ENCODE measurements at places on chromosomes 6 and 20.

- no peak for DNase-seq
Observed at GRCh38 chr20:3696200-3696599, 14.4 kb upstream of the ADAM33 start.

DNA sequence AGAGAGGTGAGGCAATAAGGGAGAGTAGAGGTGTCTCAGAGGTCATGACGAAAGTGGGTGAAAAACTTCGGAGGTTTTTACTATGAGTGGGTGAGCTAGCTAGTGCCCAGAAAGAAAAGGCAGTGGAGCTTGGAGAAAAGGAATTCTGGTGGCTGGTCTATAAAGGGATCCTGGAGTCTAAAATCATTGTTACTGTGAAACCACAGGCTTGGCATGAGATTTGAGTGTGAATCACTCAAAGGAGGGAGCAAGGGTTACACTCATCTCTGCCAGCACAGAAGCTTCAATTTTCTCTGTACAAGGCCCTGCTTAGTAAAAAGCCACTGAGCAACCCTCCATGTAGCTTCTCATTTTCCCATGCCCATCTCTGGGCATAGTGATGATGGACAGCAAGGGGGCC is 47.5 kb downstream of the CD83 start:
- no peak for DNase-seq

DNA sequence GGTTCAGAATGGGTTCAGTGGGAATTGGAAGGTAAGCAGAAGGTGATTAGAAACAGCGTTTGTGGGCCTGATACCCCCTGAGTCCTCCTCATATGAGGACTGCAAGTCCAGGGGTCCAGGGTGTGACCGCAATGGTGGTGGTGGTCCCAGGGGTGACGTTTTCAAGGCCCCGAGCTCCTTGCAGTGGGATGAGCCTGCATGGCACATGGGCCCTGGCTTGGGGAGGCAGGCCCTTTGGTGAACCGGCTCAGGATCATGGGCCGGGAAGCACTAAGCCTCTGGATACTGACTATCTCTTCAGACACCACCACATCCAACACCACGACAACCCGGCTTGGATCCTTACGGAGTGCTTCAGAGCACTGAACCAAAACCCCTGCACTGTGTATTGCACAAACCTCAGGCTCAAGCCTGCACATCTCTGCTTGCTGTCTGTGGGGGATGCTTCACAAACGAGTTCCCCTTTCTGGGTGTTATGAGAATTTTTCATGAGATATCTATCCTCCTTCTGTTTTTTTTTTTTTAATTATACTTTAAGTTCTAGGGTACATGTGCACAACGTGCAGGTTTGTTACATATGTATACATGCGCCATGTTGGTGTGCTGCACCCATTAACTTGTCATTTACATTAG is 67.9 kb downstream of the STK35 start:
- no peak for DNase-seq

GRCh38 chr6:1227935-1228753 is 83.8 kb upstream of the FOXQ1 start:
- no peak for DNase-seq

DNA sequence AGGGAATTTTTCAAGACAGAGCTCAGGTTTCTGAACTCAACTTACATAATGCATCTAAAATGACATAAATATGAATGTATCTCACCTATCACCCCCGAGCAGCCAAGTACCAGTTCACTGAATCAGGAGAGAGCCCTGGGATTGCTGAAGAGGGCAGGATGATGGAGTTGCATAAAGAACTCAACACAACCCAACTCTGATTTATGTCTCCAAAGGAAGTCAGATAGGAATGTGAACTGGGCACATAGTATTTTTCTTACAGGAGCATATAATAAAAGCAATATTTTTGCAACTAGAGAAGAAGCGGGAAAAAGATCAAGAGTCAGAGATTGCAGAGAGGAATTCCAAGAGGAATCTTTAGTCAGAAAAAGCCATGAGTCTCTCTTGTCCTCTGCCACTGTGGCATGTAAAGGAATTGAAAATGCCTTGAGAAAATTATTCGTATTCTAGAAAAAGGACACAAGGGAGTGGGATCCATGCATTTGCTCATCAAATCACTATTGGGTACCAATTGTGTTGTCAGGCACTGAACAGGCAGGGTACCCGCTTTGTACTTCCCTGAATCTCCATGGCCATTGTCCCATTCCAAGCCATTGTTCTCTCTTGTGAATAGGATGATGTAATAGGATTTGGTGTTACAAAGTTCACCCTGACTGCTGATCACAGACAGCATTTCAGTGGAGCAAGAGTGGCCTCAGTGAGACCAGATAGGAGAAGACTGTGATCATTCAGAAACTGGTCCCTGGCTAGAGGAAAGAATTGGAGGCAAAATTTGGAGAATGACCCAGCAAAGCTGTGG is 16.3 kb downstream of the RIN2 start:
- DNase-seq, result no peak

DNA sequence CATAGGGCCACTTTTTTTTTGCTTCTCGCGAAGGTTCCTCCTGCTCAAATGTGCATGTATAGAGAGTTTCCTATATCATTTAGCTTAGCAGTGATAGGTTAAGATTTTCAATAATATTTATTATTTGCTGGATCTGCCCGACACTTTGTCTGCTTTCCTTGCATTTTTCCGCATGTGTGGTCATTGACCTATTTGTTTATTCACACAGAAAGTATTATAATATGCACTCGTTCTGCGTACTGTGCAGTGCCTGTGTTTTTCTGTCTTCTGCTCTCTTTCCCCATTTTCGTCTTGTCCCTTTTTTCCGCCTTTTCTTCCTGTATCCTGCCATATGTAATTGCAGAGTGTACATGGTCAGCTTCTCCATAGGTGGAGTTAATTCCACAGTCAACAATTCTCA is 255.8 kb downstream of the TMEM242 start:
- DNase-seq, result no peak

- no peak for DNase-seq
Observed at GRCh38 chr6:123808556-123808955, 4.9 kb downstream of the NKAIN2 start.

- no peak for DNase-seq
Observed at GRCh38 chr20:23331450-23332350, 18.9 kb upstream of the NXT1 start.

DNA sequence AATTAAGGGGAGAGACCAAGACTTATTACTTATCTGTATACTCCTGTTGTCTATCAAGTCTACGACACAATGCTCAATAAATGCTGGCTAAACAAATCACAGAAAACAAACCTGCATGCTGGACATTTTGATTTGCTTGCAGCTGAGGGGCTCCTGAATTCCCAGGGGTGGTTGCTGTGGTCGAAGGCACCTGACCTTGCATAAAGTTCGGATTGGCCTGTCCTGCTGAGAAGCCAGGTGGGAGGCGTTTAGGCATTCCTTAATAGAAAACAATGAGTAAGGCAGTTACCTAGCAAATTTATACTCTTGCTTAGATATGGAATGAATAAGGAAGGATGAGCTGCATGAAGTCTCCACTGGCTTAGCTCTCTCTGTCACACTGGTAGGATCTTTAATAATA is 50.5 kb downstream of the TP53INP2 start:
- DNase-seq, result no peak

- DNase-seq, result no peak
Observed at GRCh38 chr6:80720824-80721223, 614.4 kb downstream of the BCKDHB start.

DNA sequence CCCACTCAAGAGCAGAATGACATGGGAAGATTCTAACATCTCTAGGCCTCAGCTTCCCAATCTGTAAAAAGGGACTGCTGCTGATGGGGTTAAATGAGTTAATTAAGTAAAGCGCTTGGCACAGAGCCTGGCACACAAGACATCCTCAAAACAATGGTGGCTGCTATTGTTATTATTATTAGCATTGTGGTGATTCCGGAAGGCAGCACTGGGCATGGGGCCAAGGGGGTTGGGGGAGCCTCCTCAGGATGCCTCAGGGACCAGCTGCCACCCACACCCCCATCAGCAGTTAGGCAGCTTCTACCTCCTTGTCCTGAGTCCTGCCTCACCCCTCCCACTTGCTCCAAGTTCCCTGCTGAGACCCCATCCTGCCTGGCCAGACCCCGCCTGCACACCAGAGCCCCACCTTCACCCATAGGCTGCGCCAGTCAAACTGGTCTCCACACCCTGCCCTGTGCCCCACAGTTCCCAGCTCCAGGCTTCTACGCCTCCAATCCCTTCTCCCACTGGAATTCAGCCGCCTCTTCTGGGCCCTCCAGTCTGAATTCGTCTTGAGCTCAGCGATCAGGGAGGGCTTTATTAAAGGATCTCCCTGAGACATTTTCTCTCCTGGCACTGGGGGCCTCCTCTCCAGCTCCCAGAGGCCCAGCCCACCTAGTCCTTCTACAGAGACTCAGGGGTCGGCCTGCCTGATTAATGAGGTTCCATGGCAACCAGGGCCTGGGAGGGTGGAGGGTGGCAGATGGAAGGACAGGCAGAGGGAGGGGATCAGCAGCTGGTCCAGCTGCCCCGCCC is 1.5 kb downstream of the E2F1 start:
- DNase-seq, result no peak

Measured in stimulated activated CD8-positive, alpha-beta memory T cell treated with anti-CD3 and anti-CD28 coated beads, Interleukin-7, amount 100 ng/mL, for 48 hours (primary cell).